ENCODE measurements at places on chromosomes 12 and 14. TPM values are rescaled to one million over a fixed set of nuclear protein-coding genes. Genes with fewer than 3 reads are reported as not detected.

DNA sequence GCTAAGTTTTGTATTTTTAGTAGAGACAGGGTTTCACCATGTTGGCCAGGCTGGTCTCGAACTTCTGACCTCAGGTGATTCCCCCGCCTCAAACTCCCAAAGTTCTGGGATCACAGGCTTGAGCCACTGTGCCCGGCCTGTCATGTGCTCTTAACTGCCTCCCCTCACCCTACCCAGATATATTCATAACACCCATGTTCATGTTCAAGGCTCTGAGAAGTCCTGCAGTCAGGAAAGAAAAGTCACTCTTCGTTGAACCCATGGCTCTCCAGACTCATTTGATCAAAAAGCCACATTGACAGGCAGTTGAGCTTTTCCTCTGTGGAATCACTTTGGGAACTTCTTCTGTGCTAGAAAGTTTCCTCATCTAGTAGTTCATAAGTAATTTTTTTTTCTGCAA, 545.5 kb upstream of the TBX3 start:
- DNase-seq: no peak

IL22 gene
- not detected for total RNA-seq

TAS2R13 gene
- total RNA-seq: 3.8 TPM

- no peak for DNase-seq
Observed at GRCh38 chr12:93247313-93247991, 130.3 kb upstream of the NUDT4 start.

GTF2A1 gene
- 31.1 TPM for total RNA-seq

- no peak for DNase-seq
Observed at GRCh38 chr14:44403193-44403592, 103.9 kb downstream of the FSCB start.

- no peak for DNase-seq
Observed at GRCh38 chr12:105951732-105952131, 187.0 kb downstream of the NUAK1 start.

DNA sequence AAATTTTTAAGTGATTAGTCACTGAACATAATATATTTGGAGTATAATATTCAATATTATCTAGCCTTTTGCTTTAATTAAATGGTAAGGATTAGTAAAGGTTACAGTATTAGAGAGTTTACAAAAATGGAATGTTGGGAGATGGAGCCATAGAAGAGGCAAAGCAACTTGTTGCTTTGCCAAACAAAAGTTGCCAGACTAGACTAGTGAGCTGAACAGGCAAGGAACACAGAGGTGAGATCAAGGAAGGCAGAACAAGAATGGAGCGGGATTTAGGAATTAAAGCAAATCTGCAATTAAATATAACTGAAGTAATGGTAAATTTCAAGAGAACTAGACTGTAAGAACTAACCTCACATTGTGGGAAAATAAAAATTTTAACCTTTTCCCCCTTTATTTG, 5.1 kb downstream of the ARF6 start:
- DNase-seq: no peak

KRT83 gene
- not detected for total RNA-seq

DNA sequence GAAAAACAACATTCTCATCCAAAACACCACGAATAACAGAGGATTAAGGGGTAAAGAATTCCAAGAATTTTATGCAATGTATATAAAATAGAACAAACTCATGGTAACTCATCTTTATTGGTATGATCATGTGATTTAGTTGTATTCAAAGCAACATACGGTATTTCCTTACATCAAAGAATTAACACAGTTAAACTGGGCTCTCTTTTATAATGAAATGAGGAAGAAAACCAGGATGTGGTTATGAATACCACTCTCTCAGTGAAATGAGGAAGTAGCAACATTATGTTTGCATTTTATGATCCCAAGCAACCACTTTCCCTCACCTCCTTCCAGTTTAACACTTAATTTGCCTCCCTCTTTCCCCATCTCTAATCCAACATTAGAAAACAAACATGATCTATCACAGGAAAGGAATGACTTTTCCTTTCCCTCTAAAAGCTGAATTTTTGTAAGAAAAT, 22.9 kb downstream of the SPTLC2 start:
- no peak for DNase-seq

KLRC1 gene
- not detected for total RNA-seq

DNA sequence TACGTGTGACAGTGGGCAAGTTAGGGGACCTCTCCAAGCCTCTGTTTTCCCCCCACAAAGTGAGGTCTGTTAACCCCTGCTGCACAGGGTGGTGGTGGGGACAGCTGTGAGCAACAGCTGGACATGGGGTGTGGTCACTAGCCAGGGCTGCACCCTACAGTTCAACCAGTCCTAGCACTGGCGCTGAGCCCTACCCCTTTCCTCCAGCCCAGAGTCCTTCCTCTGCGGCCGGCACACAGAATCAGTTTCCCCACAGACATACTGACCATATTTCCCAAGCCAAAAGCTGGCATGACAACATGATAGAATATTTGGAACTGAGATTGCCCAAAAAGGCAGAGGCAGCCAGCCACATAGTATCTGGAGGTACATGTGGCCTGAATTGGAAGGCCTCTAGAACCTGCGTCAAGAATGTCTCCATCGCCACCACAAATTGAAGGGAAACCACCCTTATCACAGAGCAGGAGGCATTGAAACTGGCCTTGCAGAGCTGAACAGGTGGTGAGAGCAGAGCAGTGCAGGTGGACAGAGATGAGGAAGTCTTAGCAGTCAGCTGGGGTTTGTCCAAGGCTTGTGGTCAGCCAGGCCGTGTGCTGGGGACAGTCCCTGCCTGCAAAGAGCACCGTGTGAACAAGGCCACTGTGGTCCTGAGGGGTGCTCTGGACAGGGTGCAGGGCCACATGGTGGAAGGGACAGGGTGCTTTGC, 21.2 kb downstream of the DEGS2 start:
- no peak for DNase-seq

ESRRB gene
- total RNA-seq: 0.16 TPM

DNA sequence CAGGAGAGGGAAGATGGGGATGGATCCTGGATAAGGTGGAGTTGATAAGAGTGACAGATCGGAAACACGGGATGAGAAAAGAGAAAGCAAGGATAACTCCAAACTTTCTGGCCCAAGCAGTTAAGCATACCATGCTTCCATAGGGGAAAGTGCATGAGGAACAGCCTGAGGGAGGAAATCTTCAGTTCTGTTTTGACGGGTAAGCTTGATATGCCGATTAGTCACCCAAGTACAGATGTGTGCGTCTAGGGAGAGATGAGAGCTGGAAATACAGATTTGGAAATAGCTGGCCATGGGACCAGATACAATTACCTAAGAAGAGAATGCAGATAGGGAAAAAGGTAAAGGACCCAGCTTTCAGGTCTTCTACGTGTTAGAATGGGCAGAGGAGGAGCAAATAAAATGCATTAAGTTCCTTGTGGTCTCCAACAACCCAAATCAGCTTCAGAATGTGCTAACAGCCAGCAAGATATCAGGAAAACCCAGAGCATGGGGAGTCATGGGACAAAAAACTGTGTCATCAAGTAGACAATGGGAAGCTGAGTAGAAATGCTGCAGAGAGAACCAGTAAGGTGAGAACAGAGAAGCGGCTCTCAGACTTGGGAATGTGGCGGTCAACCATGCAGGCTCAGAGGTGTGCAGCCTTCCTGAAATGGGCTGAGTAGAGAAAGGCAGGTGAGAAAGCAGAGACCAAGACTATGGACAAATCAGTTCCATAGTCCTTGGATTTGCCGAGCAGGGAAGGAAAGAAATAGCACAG, 56.3 kb downstream of the PPP1R36 start:
- no peak for DNase-seq

DNA sequence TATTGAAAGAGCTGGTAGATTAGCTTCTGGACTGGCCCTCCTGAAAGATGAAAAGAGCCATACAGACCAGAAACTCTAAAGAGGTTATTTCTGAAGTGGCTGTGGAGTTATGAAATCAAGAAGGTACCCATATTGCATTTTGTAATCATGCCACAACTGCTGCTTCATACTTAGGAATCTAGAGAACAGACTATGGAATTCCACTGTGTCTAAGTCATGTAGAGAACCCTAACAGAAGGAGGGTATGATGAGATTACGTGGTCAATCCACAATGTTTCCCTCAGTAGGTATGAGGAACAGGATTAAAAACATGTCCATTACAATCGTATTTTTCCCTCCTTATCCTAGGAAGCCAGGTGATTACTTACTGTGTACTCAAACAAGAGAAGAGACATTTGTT, 708.8 kb downstream of the RERGL start:
- no peak for DNase-seq

AICDA gene
- total RNA-seq: not detected

- no peak for DNase-seq
Observed at GRCh38 chr12:53624458-53624857, 1.7 kb downstream of the ATF7 start.

TAS2R7 gene
- 0.40 TPM for total RNA-seq

- no peak for DNase-seq
Observed at GRCh38 chr12:27486961-27487360, 37.0 kb upstream of the PPFIBP1 start.

DNA sequence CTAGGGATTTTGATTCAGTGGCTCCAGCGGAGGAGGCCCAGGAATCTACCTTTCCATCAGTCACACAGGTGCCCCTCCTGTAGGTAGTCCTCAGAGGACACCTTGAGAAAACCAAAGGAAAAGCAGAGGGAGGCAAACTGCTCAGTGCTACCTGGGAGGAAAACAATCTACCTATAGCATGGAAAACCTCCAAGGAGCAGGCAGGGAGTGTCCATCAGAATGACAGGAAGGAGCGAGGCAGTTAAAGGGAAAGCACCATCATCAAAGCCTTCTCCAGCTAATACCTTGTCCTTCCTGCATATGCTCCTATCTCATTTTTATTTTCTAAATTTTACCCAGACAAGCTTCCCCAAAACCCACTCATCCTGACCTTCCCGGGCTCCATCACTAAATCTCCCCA, 25.4 kb downstream of the DPF3 start:
- DNase-seq: no peak

- DNase-seq: no peak
Observed at GRCh38 chr12:49748800-49749199, 7.4 kb downstream of the TMBIM6 start.

- no peak for DNase-seq
Observed at GRCh38 chr12:117084405-117085317, 14.6 kb downstream of the TESC start.

CCDC177 gene
- total RNA-seq: 0.24 TPM

SYT10 gene
- total RNA-seq: 12.9 TPM

DNA sequence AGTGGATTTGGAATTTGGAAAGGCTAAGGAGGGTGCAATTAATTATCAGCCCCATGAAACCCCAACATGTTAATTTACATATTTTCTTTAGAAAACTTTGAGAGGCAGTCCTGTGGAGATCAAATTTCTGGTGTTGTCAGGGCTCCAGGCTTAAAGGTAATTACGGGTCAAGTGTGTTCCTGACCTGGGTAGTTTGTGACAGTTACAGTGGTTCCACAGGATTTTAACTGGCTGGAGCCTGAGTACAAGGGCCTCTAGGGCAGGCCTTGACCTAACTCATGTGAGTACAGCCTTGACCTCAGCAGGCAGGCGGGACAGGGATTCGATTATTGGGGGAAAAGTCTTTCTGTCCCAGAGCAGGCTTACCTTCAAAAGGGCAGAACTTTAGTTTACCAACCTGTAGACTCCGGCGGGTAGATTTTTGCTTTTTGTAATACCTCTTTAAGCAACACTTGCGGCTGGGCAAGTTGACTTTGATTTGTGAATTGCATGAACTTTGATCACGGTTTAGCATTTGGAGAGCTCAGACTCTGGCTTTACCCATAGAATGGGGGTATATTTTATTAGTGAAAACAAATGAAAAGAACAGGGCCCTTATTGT, 8.4 kb upstream of the PPTC7 start:
- no peak for DNase-seq

ATXN3 gene
- total RNA-seq: 33.5 TPM

DNA sequence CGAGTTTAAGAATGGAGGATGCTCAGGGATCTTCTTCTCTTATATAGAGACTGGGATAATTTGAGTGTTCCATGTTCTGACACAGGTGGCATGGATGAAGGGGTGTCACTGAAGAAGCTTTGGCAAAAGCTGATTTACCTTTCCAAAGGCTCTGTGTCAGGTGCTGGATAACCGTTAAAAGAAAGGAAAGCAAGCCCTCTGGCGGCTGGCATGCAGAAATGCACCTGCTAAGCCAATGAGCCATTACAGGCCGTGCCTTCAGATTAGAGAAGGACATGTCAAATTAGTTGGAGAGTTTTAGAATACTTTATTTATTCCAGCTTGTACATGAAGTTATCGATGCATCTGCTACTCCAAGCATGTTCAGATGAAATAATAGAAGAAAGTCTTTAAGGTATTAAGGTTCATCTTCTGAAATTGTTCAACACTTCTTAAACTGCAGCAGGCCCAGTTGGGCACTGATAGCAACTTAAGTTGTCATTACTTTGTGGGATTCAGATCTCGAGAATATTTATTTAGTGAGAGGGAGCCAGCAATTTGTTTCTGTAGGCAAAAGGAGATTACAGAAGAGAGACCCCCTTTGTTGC, 678.2 kb downstream of the NRXN3 start:
- DNase-seq: peak; percentile 71

TMEM63C gene
- total RNA-seq: 7.7 TPM

CMKLR1 gene
- total RNA-seq: 1.7 TPM

GRCh38 chr12:90791445-90791844, 163.5 kb downstream of the CCER1 start:
- DNase-seq: no peak

GRCh38 chr12:107584563-107584962, 101.0 kb upstream of the PWP1 start:
- DNase-seq: no peak

LMNTD1 gene
- not detected for total RNA-seq

DNA sequence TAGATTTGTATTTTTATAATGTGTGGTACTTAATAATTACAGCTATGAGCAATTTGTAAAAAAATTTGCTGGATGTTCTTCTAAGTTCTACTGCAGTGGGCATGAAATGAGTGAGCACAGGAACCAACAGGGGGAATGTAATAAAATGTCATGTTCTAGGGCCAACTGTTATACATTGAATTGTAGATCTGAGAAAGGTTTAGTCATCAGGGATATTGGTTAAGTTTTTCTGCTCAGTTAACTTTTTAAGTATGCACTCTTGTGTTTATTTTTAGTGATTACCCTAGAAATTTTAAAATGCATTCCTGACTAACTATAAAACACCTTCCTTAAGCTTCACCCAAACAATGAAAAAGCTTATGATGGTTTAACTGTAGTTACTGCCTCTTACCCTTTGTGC, 101.8 kb downstream of the CAND1 start:
- DNase-seq: no peak

NKX2-1 gene
- total RNA-seq: not detected

NYNRIN gene
- 171 TPM for total RNA-seq

Data from mesothelial cell of epicardium (in vitro differentiated cells).